Kidney epithelial cell (primary cell): ENCODE measurements at places on chromosomes 12 and 14.
A peak's percentile ranks its signal among the peaks of the same experiment; 100 is the strongest.

- DNase-seq = no peak
Measured at GRCh38 chr12:107436836-107437235, 248.8 kb upstream of the PWP1 start.

- no peak for DNase-seq
Measured at GRCh38 chr12:123546281-123546680, 12.8 kb upstream of the RILPL1 start.

- peak; percentile 39 for DNase-seq
Measured at GRCh38 chr14:100645196-100645981, 58.2 kb upstream of the BEGAIN start.

DNA sequence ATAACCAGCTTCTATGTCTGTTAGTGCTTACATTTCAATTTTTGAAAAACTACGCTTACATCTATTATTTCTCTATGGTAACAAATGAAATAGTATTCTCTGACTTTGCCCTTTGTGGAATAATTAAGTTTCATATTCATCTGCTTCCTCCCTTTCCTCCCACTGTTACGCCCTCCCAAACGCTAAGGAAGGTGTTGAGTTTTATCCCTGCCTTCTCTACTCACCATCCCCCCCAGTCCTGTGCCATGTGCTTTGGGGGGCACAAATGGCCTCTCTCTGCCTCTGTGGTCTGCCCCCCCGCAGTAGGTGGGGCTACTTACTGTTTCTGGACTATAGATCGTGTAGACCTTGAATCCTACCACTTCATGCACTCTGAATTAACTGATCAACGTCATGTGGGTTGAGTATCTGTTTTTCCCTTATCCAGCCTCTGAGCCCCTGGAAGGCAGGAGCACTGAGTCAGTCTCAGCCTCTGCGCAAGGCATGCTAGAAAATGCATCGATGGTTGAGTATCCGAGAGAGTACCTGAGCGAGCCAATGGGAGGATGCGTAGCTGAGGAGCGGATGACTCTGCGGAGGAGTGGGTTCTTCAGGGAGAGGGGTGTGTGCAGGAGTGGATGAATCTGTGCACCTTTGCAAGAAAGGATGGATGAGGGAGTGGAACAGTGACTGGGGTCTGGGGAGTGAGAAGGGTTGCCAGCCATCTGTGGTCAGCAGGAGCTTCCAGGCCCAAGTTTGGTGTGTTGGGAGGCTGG is 114.5 kb upstream of the RTL1 start:
- no peak for DNase-seq

- no peak for DNase-seq
Measured at GRCh38 chr12:57152639-57153038, 5.2 kb upstream of the LRP1-AS start.

- no peak for DNase-seq
Measured at GRCh38 chr14:64704143-64704742, at the start of gene PLEKHG3. PLEKHG3 (plus strand) TSS chr14:64704424; CDS start chr14:64727632, 23,208 bp downstream.

GRCh38 chr14:53336729-53337128 is 183.6 kb upstream of the DDHD1 start:
- no peak for DNase-seq

- no peak for DNase-seq
Measured at GRCh38 chr12:117111821-117112595, 12.8 kb upstream of the TESC start.

- DNase-seq = peak; percentile 7
Measured at GRCh38 chr12:82326905-82327503, 31.2 kb downstream of the CCDC59 start.

DNA sequence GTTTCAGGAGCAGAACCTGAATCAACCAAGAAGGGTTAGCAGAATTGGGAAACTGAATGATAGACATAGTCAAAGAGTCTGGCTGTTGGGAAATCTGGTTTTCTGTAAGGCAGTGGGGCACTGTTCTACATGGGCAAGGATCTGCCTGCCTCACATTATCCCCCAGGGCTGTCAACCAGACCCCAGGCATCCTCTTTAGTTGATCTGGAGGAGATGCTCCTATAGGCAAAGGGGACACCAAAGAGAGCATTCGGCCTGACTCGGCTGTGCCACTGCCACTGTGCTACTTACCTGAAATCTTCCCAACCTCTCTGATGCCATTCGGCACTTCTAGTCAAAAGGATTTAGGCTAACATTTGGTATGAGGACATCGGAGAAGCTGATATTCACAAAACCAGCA is 4.1 kb downstream of the ISCU start:
- no peak for DNase-seq

GRCh38 chr12:49689237-49689636 is 18.0 kb downstream of the FMNL3 start:
- DNase-seq = no peak

DNA sequence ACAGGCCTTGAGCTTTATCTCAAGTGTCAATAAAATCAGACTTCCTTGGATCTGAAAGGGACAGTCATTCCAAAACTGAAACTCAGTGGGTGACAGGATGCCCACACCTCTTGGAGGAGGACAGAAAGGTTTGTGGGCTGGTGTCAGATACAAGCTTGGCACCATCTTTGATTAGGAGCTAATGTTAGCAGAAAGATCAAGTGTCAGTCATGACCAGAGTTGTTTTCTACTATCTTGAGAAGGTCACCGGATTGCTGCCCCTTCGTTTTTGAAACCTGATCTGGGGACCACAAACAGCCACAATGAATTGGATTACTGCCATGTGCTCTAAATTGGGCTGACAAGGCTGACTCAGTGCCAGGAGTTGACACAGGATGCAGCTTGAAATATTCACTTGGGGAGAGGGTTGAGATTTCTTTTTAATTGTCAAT is 88.3 kb downstream of the OTOGL start:
- DNase-seq = no peak

DNA sequence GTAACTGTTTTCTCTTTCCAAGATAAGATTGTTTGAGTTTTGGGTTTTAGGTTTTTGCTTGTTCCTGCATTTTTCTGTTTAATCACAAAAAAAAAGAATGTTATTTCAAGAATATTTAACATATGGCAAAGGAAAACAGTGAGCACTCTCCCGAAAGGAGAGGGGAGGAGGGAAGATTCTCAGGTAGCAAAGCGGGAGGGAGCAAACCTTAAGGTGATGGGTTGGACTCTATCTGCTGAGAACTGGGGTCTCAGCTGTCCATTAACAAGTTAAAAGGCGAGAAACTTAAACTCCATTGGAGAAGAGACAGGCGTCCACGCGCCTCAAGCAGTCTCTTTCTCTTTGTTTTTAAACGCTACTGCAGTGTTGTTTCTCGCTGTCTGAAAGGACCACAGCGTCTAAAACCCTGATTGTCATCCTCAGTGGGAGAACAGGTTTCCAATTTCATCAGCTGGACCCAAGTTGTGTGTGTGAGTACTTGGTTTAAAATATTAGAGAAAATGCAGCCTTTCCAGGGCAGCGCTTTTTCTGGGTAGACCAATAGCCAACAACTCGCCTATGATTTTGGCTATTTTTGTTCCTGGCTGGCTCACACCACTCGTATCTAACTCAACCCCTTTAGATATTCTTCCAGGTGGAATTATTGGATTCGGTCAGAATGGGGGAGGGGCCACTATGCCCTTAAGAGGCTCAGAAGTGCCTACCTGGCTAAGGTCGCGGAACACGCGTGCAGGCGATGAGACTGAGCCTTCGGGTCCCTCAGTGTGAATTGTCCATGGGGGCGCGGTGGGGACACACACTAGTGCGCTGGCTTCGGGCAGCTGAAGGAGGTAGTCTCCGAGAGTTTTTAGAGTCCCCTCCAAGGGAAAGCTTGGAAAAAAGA is 8.2 kb downstream of the SIX1 start:
- DNase-seq = no peak

- no peak for DNase-seq
Measured at GRCh38 chr12:50514526-50515276, 9.9 kb downstream of the DIP2B start.

DNA sequence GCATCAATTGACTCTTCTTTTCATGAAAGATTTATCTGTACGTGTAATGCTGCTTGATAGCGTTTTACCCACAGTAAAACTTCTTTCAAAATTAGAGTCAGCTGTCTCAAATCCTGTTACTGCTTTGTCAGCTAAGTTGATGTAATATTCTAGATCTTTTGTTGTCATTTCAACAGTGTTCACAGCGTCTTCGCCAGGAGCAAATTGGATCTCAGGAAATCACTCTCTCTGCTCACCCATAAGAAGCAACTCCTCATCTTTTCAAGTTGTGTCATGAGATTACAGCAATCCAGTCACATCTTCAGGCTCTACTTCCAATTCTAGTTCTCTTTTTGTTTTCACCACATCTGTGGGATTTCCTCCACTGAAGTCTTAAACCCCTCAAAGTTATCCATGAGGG is 9.5 kb downstream of the PCNX1 start:
- no peak for DNase-seq

GRCh38 chr14:104086661-104087461 is 1.4 kb downstream of the ASPG start:
- no peak for DNase-seq

GRCh38 chr14:61225344-61225743 is 55.8 kb downstream of the TMEM30B start:
- no peak for DNase-seq

DNA sequence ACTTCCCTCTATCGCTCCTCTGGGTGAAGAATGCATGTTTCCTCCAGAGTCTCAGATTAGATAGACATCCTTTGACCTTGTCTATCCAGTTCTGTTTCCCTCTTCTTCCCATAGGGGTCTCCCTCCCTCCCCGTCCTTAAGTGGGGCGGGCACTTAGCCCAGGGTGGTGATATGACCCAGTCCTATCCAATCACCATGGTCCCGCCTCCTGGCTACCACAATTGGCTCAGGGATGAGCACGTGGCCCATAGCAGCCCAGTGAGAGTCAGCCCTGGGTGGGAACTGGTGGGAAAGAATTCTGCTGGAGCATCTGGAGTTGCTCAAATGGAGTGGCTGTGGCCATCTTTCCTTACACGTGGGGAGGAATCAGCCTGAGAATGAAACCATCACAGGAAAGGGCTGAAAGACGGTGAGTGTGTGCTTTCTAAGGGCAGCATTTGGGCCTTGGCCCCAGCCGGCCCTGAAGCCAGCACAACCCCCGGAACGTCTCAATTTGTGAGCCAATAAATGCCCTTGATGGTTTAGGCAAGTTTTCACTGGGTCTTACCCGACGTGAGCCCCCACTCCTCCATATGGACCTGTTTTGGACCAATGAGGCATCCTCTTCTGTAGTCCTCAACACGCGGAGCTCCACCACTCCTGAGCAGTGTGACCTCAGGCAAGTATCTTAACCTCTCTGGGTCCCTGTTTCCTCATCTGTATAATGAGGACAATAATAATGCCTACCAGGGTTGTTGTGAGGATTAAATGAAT is 14.4 kb upstream of the MLXIP start:
- peak; percentile 93 for DNase-seq
